ENCODE measurements at places on chromosomes 7 and 10.
A peak's percentile ranks its signal among the peaks of the same experiment; 100 is the strongest.

DNA sequence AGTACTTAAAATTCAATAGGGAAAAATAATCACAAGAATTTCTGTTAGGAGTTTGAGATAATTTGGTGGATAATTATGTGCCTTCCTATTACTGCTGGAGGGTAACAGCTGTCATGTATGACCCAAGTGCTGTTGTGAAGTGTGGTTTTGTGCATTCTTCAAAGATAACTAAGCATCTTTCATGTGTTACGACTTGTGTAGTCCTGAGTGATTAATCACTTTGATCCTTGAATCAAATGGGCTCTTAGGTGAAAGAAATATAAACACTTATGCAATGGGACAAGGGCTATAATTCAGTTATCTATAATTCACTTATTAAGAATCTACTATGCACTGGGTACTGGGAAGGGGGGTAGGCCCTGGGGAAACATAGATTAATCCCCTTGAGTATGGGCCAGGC, 89.0 kb downstream of the CH25H start:
- peak; percentile 55 for DNase-seq

DNA sequence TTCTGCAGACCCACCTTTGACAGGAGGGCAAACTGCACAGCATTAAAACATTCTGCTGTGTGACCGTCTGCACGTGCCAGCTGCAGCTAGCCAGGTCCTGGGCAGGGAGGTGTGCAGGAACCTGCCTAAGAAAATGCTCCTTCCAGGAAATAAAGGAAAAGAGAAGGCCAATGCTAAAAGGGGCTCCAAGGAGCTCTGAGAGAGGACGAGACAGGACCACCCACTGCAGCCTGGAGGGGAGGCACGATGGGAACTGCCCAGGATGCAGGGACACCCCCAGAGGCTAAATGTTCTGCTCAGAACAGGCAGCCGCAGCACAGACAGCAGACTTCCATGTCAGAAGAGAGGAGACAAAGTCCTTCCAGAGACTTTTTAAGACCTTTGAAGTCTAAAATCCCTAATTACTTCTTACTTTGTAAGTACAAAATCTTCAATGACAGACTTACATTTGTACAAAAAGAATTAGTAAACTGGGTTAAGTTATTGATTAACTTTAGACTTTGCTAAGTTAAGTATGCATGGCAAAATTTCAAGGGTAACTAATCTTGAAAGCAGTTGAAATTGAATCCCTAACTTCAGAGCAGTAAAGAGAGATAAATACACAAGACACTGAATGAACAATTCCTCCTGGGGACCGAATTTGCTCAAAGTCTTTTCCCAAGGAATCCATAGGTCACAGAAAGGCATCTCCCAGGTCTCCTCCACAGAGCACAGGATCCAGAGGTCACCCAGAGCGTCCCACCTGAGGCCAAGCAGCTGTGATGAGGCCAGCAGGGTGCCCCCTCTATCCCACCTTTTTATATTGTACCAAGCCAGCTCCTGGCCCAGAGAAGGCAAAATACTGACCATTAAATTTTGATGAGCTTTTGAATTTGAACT, 21.5 kb downstream of the HSPA12A start:
- DNase-seq = no peak

DNA sequence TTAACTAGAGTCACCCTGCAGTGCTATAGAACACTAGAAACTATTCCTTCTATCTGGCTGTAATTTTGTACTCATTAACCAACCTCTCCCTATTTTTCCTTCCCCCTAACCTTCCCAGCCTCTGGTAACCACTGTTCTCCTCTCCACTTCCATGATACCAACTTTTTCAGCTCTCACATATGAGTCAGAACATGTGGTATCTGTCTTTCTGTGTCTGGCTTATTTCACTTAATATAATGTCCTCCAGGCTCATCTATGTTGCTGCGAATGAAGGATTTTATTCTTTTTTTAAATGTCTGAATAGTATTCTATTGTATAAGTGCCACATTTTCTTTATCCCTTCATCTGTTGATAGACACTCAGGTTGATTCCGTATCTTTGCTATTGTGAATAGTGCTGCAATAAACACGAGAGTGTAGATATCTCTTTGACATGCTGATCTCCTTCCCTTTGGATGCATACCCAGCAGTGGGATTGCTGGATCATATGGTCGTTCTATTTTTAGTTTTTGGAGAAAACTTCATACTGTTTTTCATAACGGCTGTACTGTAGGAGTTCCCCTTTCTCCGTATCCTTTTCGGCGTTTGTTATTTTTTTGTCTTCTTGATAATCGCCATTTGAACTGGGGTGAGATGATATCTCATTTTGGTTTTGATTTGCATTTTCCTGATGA, 101.4 kb downstream of the FAM107B start:
- DNase-seq = peak; percentile 21

- no peak for DNase-seq
Measured at GRCh38 chr7:34081935-34082334, 176.6 kb downstream of the BMPER start.

DNA sequence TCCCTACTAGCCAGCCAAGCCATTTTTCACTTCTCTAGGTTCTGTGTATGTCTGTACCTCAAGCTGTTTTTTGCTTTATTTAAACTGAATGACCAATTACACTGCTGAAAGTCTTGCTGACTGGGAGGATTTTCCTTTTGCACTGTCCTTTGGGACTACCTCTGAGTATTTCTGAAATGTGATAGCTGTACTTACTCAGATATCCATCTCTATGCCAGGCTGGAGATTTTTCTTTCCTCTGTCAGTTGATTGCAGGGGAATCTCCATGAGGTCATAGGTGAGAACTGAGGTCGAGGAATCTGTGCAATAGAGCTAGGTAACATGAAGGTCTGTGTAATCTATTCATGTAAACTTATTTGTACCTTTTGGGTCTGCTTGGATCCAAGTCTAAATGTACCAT, 38.9 kb upstream of the ANKRD1 start:
- DNase-seq = no peak

Measured in fibroblast of lung (primary cell).